ENCODE measurements at places on chromosomes 11 and 22. TPM values are rescaled to one million over a fixed set of nuclear protein-coding genes. Genes with fewer than 3 reads are reported as not detected.

DNA sequence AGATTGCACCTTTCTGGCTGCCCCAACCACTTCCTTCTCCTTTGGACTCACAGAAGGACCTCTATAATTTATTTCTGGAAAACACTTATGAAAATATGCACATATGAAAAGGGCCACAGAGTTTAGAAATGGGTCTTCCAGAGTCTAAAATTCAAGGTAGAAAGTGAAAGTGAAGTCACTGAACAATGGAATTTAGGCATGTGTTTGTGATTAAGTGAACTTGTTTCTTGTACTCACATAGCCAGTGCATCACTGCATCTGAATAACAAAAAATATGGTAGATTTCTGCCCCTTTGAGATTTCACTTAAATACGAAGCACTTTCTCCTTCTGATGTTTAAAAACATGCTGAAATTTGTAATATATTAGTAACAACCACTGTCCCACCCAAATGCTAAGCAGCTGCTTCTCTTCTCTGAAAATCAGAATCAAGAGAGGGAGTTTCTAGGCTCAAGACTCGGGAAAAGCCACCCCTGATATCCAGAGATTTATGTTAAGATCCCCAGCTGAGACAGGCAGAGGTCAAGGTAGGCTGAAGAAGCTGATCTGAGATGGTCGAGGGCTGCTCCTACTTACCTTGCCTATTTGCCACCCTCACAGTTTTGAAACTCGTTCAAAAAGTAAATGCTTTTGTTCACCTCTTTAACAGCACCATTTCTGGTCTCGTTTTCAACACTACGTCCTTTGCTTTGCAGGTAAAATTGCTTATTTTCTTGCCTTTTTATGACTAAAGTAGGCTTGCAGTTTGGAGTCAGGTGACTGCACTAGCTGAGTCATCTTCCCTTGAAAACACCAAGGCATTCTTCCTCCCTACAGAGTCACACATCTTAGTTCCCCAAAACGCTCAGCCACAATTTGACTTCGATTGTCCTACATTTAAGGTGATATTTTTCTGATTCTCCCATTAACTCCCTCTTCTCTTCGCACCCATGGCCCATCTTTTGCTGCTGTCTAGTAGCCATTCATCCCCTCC lies at the start of gene XKR3:
TSS of gene XKR3 (minus strand) at position 696 of the 972 bp plus-strand sequence. CDS start 17,338 bp downstream, outside the sequence.
- no peak for DNase-seq

DNA sequence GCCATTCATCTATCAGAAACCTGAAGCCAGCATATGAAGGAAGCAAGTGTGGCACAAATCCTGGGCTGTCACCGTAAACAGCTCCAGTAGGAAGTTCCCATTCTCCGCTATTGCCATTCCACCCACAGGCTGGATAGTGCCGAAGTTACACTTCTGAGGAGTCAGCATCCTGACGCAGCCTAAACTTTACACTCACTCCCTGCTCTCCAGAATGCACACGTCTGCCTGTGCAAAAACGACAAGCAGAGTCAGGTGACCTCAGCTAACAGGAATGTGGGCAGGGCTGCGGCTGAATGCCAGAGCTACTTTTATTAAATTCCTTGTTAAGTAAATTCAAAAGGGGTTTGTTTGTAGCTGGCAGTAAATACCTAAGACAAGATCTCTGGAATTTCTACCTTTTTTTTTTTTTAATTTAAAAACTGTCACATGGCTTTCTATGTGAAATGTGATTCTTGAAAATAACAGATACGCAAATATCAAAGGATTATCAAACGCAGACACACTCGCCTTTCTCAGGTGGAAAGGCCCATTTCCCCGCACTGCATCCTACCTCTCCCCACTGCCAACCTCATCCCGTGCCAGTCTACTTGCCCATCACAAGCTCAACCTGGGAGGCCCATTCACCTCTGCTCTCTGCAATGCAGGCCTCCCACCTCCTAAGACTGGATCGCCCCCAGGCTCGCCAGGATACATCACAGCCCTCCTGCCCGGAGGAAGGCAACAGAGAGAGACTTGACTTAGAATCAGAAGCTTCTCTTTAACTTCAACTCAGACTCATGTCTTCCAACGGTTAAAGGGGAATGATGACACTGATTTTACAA lies 33.5 kb downstream of the NFRKB start:
- peak; percentile 72 for DNase-seq

DNA sequence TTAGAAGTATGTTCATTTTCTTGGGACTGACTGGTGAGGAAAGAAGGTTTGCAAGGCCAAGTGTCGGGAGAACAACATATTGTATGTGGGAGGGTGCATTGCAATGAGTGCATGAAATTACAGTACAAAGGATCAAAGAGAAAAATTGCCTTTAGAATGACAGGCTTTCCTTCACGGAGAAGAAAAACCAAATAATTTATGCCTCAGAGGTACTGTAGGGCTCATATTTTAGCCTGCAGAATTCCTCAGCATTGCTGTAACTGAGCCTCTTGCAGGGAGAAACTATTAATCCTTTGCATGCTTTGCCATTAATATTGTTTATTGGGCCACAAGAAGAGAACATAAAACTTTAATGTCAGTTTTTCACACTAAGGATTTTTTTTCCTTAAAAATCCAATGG lies 60.1 kb downstream of the LRRC4C start:
- no peak for DNase-seq

DNA sequence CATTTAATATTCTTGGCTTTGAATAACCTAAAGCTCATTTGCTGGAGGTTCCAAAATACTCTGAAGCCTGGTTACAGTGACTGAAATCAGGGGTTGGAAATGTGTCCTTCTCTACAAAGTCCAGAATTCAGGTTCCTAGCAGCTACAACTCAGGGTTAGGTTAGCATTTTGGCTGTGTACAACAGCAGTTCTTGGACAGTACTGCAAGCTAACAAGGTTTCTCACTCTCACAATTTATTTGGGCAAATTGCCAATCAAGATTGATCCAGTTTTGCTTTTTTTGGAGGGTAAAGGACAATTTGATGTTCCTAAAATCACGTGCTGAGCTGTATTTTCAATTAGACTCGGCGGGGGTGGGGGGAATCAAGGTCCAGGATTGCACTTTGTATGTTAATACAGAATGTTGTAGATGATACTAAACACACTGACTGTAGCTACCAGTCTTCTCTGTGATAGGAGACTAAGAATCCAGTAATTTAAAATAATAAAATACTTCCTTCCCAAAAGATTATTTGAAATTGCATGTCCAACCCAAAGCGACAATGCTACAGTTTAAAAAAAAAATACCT lies 49.7 kb upstream of the RAPSN start:
- DNase-seq: no peak

DNA sequence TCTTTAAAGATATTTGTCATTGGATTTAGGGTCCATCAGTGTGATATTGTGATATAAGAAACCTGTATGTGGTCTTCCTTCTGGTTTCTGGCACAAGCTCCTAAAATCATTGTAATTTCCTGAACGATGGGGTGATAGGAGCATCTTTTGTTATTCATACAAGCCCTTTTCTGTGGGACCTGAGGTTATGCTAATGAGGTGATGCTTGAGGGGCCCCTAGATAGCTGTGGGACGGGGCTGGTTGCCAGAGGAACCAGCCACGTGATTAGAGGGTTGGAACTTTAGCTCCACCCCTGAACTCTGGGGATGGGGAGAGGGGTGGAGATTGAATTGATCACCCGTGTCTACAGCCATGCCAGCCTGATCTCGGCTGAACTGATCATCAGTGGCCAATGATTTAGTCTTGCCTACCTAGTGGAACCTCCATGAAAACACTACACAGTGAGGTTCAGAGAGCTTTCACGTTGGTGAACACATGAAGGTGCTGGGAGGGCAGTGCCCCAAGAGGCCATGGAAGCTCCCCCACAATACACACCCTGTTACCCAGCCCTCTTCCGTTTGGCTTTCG lies 62.8 kb downstream of the BCR start:
- no peak for DNase-seq

Gene KRTAP5-11
- not detected for total RNA-seq

DNA sequence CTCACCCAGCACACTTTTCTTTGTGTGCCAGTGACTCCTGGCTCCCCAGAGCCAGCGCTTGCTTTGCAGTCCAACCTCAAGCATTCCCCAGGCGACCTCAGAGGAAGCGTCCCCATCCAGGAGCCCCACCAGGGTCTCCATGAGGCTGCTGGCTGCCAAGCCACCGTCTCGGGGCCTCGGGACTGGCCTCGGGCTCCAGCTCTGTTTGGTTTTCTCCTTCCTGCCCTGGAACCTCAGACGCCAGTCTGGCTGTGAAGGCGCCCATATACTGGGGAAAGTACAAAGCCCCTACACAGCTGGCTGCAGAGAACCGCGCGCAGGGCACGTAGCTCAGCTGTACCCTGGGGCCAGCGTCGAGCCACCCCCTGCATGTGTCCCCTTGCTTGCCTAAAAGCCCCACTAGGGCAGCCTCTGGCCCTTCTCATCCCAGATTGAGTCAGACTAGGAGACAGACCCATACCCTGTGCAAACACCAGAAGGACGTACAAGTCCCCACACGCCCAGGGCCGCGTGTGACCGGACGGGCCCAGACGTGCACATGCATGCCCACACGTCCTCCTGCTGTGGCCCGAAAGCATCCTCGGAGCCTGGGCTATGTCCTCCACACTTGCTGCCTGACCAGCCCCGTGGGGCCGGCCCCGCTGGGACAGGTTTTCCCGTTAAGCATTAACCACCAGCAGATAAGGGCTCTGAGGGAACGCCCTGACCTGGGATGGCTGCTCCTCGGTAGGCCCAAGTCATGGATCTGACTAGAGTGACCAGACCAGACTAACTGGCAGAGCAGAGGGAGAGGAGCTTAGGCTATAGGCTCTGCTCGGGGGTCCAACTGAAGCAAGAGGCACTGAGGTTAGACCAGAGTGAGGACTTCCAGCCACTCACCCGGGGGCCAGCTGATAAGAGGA lies 4.2 kb upstream of the SYT8 start:
- DNase-seq: peak; percentile 53

GRCh38 chr11:8111636-8112035 lies 30.6 kb downstream of the TUB start:
- DNase-seq: no peak

GRCh38 chr11:94774345-94774744 lies 6.2 kb downstream of the AMOTL1 start:
- no peak for DNase-seq

DNA sequence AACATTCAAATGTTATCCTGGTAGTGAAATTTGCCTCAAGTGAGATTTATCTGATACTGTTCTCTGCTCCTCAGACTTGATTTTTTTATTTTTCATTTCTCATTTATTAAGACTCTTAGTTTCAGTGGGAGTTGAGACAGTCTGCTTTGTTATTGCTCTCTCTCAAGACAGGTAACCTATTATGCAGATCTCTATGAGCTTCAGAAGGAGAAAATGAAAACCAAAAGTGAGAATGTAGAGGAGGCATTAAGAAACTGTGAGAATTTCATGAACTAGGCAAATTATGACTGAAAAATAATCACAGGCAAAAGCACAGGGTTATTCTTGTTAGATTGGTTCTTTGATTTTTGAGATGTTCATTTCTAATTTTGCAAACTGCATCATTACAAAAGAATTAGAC lies 290.0 kb upstream of the CHORDC1 start:
- DNase-seq: no peak

GRCh38 chr11:95713428-95713827 lies 76.2 kb downstream of the FAM76B start:
- no peak for DNase-seq

Data from Right ventricle myocardium inferior (tissue), 1 donor.